ENCODE measurements at places on chromosomes 2 and 18. TPM values are rescaled to one million over a fixed set of nuclear protein-coding genes. Genes with fewer than 3 reads are reported as not detected.

GRCh38 chr2:33230195-33230594 lies 246.3 kb upstream of the RASGRP3 start:
- DNase-seq: no peak

DNA sequence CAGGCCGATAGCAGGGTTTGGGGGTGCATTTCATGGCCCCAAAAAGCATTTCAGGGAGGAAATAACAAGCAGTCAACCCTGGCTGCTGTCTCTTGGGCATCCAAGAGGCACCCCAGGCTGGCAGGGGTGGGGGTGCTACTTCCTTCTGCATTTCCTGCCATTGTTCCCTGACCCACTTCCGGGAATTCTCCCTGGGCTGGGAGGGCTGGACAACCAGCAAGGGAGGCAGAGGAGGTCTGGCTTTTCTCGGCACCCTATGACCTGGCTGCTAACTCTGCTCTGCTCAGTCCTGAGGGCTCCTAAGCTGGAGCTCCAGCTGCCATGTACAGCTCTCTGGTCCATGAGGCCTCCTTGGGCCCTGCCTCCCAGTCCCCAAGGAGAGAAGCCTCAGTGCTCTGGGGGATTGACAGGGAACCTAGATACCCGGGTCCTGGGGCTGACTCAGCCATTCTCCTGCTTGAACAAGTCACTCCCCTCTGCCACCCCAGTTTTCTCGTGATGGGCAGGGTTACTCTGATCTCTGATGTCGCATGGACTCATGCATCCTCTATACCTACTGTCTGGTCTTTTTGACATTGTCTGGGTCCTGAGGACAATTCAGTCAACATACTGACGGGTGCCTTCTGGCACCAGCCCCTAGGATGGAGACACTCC lies 47.2 kb downstream of the DYSF start:
- no peak for DNase-seq

DNA sequence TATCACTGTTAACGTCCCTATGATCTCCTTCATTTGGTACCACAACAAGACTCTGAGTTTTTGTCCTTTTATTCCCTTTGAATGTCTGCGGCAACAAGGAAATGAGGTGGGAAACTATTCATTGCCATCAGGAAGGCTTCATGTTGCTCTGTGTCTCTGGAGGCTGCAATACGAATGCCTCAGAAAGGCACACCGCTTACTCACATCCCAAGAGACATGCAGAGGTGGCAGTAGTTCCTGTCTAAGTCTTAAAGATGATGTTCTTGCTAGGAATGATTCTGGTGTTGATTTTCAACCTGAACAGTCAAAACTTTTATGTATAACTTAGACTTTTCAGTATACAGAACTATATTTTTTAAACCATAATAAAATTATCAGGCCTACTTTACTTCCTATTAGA lies 24.0 kb downstream of the CNTNAP5 start:
- DNase-seq: no peak

GRCh38 chr2:109020217-109020637 lies 31.2 kb upstream of the EDAR start:
- no peak for DNase-seq

DNA sequence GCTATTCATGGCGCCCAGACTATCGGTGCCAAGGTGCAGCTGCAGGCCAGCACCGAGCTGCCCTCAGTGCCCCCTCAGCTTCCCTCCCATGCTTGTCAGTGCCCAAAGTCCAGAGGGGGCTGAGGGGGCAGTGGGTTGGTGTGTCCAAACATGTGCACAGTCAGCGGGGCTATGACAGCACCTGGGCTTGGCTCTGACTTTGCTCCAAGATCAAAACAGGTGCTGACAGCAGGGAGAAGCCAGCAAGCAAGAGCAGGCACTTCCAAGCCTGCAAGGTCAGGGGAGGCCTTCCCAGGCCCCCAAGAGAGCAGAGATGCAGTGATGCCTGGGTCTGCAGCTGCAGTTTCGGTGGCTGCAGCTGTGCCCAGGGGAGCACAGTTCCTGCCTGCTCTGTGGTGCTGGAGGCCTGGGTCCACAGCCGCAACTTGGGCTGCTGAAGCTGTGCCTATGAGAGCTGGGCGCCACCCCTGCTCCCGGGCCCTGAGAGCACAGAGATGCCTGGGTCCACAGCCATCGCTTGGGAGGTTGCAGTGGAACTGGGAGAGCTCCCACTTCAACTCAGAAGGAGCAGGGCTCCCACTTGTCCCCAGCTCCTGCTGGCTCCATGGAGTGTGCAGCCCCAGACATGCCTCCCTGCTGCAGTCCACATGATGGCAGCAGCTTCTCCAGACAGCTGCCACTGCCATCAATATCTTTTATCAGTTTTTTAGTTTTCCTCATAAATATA lies 775.3 kb upstream of the POU3F3 start:
- no peak for DNase-seq

GRCh38 chr2:100193291-100193710 lies 50.9 kb upstream of the AFF3 start:
- no peak for DNase-seq

GRCh38 chr2:39696838-39697237 lies 31.1 kb downstream of the TMEM178A start:
- peak; percentile 25 for DNase-seq

DNA sequence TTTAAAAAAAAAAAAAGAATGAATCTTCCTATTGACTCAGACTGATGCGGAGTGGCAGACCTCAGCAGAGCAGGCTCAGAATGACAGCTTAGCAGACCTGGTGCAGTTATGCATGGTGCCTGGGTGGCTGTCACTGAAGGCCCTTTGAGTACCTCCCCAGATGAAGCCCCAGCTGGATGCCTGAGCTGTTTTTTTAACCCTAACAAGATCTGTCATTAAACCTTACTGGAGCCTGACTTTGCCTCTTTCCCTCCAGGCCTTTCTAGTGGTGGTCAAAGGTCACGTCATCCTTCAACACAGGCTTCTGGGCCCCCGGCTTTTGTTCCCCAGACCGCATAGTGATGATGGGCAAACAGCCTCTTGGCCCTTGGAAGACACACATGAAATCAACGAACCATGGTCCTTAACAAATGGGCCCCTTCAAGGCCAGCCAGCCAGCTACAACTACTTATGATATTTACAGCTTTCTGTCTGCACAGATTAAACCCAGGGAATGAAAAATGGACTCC lies 138.3 kb upstream of the CYP1B1 start:
- peak; percentile 50 for DNase-seq

DNA sequence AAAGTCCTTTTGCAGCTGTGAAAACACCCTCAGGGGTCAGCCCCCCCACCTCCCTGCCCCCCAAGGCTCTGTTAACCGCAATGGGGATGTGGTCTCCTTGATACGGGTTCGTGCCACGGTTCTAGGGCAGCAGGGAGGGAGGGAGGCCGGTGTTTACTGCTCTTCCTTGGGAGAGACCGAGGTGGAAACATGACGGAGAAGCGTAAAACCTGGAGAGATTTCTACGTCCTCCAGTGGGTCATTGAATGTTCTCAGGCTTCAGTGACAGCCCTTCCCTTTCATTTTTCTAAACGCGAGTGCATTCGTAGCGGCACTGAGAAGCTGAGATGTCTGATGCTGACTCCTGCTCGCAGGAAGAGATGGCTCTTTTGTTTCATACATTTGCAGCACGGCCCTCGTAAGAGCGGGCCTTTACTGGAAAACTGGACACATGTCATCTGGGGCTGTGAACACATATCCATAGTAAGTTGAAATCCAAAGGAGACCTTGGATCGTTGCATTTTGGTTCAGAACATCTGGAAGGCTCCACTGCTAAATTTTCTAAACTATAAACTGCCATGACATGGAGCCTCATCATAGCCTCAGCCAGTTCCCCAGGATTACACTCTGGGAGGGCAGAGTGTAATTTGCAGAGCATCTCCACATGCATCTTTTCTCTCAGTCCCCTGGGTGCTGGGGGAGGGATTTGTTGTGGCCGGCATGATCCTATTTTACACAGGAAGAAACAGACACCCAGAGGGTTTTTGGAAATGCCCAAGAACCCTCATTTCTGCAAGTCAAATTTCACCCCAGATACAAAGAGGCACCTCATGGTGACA lies 40.6 kb upstream of the HDAC4 start:
- DNase-seq: no peak

Gene SLC4A5
- polyA plus RNA-seq: 3.2 TPM

Gene TTN
- polyA plus RNA-seq: 1.2 TPM

Gene FSHR
- not detected for polyA plus RNA-seq

Gene TMEM127
- polyA plus RNA-seq: 38.3 TPM

Gene GULP1
- 66.6 TPM for polyA plus RNA-seq

Gene GPR35
- polyA plus RNA-seq: 1.7 TPM

All from renal cortex interstitium (tissue), 15 donors.